ENCODE measurements at places on chromosomes 5 and 9.

GRCh38 chr9:23537192-23538066, 288.6 kb downstream of the ELAVL2 start:
- DNase-seq, result no peak

DNA sequence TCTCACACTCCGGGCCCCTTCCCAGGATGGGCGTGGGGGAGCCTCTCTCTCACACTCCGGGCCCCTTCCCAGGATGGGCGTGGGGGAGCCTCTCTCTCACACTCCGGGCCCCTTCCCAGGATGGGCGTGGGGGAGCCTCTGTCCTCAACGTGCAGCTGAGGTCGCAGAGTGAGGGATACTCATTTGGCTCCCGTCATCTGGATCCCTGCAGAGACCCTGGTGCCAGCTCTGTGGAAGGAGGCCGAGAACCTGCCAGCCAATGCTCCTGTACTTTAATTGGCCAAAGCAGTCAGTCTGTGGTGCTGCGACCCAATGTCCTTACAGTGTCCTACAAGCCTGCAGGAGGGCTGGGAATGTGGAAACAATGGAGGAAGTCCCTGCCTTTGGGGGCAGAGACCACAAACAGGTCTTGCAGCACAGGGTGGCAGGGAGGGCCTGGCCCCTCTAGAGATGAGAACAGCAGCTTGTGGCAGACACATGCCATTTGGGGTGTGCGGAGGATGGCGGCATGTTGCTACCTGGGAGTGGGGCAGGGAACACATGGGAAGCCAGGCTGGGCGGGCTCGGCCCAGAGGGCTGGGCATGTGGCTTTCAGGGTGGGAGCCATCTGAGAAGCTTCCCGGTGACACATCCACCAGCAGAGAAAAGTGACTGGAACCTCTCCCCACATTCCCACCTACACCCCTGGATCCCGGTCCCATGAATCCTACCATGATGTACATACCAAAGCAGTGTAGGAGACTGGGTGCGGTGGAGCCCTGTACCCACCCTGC, 13.6 kb upstream of the MRNIP start:
- DNase-seq, result no peak

DNA sequence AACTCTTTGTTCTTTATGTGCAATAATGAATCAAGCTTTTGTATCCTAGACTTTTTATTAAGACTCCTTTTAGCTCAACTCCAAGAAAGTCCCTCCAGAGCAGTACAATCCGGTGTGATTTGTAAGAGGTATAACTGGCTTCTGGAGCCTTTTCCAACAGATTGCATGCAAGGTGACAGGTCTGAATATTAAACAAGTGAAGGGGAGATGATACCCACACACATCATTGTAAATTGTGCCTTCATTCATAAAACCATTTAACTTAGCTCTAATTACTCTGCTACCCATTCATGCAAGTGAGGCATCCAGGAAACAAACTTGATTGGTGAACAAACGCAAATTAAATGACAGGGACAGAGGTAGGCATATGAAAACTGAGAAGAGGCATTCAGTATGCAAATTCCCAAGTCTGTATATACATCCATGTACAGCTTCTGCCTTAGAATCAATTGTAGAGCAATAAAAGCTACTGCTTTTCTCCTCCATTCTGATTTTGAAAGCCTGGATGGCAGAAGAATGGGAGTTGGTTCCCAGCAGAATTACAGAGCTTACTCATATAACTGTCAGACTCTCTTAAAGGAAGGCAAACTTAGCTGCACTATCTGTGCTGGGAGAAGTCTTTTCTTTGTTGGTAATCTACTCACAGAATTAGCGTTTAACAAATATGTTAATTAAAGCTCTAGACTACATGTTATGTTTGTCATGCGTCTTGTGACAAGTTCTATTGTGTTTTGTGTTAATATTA, 261.0 kb upstream of the CDH6 start:
- DNase-seq, result no peak

- no peak for DNase-seq
Observed at GRCh38 chr9:114220061-114220541, 64.8 kb downstream of the COL27A1 start.

GRCh38 chr9:5485378-5486085, 24.8 kb upstream of the PDCD1LG2 start:
- DNase-seq, result no peak

- no peak for DNase-seq
Observed at GRCh38 chr5:99133921-99134320, 205.1 kb upstream of the CHD1 start.

GRCh38 chr9:128244837-128245231, 31.0 kb downstream of the GOLGA2 start:
- DNase-seq, result no peak

GRCh38 chr9:29449306-29449705, 1876.0 kb upstream of the C9orf72 start:
- no peak for DNase-seq

DNA sequence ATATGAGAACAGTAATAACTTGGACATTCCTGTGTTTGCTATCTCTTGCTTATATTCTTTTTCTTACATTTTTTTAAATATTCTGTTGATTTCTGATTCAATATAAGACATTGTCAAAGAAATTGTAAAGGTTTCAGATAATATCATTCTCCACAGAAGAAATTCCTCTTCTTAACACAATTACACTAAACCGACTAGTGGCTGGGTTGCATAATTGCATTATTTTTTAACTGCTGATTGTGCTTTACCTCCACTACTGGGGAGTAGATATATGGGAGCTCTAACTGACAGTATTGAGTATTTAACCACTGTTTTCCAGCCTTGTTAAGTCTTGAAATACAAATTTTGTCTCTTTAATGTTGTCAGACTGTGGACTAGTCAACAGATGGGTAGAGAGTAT, 723.8 kb upstream of the EDIL3 start:
- DNase-seq, result no peak

DNA sequence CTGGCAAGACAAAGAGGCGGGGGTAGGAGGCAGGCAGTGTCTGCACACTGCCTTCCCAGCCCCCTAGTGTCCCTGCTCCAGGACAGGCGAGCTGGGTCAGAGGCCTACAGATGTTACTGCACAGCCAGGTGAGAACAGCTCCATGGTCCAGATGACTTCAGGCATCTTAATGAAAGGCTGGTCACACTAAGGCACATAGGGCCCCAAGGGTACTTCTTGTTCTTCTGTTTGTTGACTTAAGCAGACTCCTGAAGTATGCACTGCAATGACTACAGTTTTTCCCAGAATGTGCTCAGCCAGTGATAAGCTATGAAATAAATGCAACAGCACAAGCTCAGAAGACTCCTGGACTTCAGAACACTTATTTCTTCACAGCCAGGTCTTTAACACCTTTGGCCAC, 27.4 kb downstream of the ATPSCKMT start:
- no peak for DNase-seq

- no peak for DNase-seq
Observed at GRCh38 chr5:3385991-3386519, 209.6 kb upstream of the IRX1 start.

DNA sequence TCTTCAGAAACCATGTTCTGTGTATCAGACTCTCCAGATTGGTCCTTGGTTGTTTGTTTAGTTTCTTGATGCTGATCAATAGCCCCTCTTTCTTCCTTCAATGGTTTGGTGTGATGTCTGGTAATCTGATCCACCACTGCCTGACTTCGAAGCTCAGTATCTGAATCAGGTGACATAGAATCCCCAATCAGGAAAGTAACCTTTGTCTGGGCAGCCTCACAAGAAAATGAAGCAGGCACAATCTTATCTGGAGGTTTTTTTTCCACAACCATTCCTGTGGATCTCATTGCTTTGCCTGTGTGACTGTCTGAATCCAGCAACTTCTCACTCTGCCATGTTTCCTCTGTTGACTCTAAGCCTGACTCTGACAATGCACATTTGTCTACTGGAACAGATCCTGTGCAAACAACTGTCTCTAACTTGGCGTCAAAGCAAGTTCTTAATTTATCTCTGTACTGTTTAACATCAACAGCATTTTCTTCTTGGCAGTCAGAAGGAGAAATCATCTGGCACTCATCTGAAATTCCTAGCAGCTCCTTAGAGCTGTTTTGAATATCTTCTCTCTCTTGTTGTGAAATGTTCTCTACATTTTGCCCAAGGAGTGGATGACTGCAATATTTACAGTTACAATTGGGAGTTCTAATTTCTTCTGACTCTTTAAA, 37.1 kb upstream of the RAPGEF6 start:
- DNase-seq, result no peak

DNA sequence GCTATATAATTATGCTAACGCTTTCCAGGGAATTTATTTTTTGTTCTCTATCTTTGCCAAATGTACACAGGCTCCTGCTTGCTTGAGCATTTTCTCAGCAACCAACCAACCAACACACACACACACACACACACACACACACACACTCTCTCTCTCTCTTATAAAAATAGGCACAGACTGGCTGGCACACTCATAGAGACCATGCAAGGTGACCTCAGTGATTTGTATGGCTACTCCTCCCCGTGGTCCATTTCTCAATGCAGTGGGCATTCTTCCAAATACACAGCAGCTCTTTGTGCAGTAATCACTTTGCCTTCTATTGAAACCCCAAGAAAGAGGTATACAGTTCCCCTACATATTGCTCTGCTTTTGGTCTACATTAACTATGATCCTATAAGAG, 416.0 kb downstream of the MAN2A1 start:
- peak; percentile 83 for DNase-seq

DNA sequence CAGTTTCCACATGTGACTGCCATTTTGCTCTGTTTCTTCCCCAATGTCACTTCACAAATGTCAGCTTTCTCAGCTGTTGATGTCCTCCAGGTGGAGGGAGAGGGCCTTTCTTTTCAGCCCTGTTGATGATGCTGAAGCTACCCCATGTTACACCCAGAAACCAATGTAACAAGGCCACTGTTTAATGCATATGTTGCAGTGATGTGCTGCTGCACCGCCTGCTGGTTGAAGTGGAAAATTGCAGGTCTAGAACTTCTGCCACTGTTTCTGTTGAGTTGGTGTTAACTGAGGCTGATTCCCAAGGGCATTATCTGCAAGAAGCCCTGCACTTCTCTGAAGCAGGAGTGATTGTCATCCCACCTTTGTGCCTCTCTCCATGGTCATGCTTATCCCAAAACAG, 428.4 kb downstream of the KDM4C start:
- DNase-seq, result no peak

GRCh38 chr5:111271885-111272284, 47.7 kb downstream of the CAMK4 start:
- no peak for DNase-seq

DNA sequence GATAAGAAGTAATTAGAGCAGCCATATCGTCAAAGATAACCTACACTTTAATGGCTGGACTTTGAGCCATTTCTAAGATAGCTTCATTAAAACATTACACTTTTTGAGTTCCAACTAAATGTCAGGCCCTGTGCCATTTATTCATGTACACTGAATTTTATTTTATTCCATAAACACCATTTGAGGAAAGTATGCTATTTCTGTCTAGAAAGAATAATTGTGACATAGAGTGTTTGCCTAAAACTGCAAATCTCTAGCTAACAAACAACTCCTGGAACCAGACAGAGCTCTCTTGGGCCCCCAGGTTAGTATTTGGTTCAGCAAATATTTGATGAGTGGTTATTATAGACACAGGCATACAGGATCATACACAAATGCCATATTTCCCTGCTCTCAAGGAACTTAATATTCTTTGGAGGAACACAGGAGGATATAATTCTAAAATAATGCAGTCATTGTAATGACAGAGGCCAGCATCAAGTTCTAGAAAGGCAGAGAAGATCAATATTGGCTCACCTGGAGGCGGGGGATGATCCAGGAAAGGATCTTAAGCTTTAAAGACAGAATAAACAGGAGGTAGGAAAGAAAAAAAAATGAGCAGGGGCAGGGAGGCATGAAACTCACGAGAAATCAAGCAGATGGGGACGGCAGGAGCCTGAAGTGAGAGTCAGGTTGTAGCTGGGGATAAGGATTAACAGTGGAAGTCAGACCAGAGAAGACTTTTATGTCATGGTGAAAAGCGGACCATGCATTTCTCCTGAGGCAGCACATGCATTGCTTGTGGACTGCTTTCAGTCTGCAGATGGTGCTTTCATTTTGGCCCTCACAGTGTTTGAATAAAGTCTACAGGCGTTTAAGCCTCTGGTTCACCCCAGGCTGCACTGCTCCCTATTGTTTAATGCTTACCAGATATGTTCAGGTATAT, 127.7 kb downstream of the GCNT1 start:
- no peak for DNase-seq

- DNase-seq, result no peak
Observed at GRCh38 chr9:92864152-92864551, 13.7 kb downstream of the ZNF484 start.

DNA sequence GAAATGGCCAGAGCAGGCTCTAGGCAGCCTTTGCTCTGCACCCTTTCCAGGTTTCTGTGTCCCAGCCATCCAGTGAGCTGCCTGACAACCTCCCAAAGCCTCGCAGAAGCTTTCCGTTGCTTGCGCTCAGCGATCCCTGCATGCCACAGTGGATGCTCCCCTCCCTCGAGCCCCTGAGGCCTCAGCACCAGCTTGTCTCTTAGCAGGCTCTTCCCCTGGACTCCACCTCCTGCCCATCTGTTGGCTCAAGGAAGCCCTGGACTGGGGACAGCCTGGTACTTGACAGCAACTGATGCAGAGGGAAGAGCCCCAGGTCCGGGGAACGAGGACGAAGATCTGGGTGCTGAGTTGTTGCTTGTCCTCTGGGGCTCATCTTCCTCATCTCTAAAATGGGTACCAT, 23.2 kb downstream of the TSPAN17 start:
- DNase-seq, result no peak

GRCh38 chr5:175195698-175196656, 248.0 kb downstream of the DRD1 start:
- DNase-seq, result no peak

DNA sequence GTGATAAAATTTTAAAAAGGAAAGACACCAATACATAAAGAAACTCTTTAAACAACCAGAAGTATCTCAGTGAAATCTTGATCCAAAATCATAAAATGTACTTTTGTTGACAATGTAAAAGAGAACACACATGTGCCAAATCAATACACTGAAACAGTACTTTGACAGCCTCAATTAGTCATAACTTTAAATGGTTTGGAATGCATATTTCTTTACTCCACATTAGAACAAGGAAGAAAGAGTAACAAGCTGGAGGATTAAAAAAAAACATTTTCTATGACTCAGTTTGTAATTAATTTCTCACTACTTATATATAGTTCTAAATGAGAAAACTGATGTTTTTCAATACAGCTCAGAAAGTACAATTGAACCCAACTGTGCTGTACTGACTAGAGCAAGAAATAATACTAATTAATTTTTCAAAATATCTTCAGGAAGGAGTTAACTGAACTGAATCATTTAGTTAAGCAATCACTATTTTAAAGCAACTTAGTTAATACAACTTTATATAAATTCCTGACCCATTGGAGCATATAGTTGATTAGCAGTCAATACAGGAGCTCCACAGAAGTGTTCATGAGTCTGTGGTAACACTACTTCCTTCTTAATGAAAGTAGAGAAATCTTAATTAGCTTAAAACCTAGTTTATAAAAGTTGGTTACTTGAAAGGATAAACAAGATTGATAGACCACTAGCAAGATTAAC, 101.0 kb downstream of the NR3C1 start:
- no peak for DNase-seq

All from left lobe of liver (tissue), 2 donors.